ENCODE measurements at places on chromosomes 4 and X.

DNA sequence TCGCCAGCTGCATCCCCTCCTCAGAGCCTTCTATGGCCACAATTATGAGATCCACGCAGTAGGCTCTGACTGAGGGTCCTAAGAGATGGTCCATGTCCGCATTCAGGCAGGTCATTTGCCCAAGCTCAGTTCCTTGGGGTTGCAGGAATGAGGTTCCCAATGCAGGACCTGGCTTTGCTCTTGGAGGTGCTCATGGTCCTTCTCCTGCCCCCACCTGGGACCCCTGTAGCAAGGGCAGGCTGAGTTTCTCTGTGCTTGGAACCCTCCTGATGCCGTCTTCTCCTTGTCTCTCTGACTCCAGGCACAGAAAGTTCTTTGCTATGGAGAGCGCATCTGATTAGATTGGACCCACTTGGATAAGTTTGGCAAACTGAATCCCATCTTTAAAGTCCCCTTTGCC, 16.5 kb upstream of the SHOX start:
- DNase-seq = no peak

DNA sequence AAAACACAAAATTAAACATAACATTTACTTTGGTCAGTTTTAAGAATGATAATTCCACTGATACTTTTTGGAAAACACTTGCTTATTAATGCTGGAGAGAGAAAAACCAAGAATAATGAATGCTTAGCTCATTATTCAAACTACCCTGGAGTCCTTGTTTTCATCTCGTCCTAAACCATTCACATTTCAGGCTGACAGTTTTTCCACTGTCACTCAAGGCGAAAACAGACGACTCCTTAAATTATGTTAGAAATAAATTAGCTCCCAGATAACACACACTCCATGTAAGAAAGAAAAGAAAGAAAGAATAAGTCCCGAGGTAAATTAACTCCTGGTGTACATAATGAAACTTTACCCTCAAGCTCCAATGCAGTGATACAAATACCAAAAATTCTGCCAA, 33.5 kb downstream of the TLR10 start:
- no peak for DNase-seq

- no peak for DNase-seq
These were observed 33.4 kb downstream of the RPS6KA3 start for GRCh38 chrX:20233336-20233735.

DNA sequence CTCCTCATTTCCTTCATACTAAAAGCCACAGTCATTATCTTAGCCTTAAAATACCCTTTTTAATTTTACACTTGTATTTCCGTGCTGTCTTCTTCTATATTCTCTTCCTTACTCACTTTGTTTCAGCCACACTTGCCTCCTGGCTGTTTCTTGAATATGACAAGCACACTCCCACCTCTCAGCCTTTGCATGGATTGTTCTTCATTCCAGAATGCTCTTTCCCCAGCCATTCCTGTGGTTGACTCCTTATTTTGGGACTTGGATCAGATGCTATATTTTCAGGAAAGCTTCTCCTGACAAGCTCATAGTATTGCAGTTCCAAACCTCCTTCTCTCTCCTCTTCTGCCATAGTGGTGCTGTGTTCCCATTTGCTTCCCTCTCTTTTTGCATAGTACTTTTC, 291.3 kb downstream of the PDHA2 start:
- DNase-seq = no peak

- no peak for DNase-seq
These were observed 47.4 kb downstream of the MAMLD1 start for GRCh38 chrX:150410513-150410912.

- no peak for DNase-seq
These were observed 298.3 kb downstream of the EVC2 start for GRCh38 chr4:5409972-5410618.

- DNase-seq = no peak
These were observed 7.6 kb downstream of the SORCS2 start for GRCh38 chr4:7199771-7200441.

DNA sequence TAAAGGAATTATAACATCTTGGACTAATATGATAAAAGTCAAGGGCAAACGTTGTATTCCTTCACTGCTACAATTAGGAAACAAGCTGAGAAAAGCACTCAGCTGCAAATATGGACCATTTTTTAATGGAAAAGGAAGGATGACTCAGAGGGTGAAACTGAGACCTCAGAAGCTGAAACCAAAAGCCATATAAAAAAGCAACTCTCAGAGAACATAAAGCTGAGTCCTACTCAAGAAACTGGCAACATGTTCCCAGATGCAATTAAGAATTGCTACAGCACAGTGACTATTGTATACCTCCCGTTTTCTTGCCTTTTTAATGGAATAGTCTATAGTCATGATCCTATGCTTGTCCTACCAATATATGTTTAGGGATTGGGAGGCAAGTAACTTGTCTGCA, 1106.4 kb upstream of the INTU start:
- no peak for DNase-seq

- DNase-seq = no peak
These were observed 457.9 kb downstream of the GPAT3 start for GRCh38 chr4:83993774-83994173.

DNA sequence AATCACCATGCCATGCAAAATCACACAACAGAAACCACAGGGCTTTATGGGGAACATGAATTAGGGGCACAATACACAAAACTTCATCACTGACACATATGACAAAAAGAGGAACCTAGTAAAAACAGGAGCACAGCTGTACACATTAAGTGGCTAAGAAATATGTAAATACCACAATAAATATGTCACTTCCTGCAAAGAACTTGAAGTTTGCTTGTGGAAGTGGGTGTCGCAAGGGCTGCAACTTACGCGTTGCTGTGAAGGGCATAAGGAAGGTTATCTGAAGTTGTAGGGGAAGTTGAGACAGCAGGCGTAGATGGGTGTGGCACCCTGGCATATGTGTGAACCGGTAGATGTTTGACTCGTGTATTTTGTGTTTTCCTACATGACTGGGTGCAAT, 42.4 kb downstream of the CLCN4 start:
- DNase-seq = no peak

GRCh38 chr4:185358959-185359358, 36.8 kb downstream of the LRP2BP start:
- DNase-seq = no peak

Data from NCI-H1694 treated with DMSO at 0.1 percent for 48 hours (cell line).